SK-N-MC (cell line): ENCODE measurements at places on chromosomes 12 and 14.

DNA sequence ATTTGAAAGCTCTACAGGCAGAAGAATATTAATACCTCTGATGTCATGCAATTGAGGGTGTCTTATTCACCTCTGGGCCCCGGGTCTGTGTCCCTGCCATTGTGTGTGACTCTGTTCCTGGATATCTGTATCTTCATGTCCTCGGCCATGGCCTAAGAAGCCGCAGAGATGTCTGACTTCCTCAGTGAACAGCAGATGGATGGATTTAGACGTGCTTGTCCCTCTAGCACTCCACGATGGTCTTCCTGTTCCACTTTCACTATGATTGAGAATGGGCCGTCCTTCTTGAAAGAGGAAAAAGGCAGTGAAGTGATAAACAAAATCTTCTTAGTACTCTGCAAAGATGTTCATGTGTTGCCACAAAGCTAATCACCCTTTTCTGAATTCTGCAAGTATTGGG lies 217.4 kb downstream of the SLC41A2 start:
- no peak for DNase-seq

- no peak for DNase-seq
Observed at GRCh38 chr12:132393991-132394949, 64.9 kb upstream of the GALNT9 start.

DNA sequence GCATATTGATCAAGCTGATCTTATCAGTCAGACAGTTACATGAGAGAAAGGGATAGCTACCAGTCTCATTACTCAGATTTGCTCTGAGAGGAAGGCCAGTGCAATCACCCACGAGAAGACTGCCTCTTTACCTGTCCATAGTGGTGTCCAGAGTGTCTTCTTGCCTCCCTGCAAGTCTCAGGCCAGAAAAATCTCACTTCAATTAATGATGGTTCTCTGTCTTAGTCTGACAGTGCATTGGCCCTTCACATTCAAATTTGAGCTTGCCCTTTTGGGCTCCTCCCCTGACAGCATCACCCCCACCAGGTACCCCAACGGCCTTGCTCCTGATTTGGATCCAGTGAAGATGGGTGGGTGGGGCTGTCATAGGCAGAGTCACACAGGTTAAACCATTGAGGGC lies at the start of gene AICDA:
AICDA (minus strand) TSS at position 231 of the 400 bp plus-strand sequence; CDS start at position 139, 92 bp downstream.
- no peak for DNase-seq

DNA sequence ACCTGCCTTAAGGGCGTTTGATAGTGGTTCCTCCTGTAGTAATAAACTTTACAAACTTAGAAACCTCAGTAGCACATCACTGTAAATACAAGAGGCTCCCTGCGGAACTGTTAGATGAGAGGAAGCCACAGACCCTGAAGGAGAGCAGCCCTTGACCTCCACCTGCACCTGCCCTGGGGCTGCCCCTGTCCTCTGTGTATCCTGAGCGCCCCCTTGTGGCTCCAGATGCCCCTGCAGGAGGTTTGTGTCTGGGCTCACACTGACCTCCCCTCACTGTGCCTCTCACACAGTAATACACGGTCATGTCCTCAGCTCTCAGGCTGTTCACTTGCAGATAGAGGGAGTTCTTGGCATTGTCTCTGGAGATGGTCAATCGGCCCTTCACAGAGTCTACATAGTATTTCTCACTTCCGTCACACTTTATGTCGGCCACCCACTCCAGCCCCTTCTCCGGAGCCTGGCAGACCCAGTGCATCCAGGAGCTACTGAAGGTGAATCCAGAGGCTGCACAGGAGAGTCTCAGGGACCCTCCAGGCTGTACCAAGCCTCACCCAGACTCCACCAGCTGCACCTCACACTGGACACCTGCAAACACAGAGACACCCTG lies 1059.8 kb downstream of the TMEM121 start:
- DNase-seq = no peak

DNA sequence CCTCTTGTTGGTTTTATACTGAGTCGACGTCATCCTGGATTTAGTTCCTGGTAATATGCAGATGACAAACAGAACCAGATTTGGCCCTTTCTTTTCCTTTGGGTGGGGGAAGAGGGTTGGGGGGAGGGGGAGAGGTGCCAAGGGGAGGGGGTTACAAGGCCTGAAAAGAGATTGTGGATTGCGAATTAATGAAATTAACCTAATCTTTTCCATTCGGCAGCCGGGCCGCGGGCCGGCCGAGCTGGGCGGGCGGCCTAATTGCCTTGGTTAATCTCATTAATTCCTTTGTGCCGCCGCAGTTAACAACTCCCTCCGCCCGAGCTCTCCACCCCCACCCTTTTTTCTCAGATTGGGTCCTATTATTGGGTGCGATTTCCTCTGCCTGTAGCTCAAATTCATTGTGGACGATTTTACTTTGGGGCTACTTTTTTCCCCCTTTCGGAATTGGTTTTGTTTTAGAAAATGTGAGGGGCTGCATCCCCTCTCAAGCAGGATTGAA lies 387 bp upstream of the GSC start:
- no peak for DNase-seq

DNA sequence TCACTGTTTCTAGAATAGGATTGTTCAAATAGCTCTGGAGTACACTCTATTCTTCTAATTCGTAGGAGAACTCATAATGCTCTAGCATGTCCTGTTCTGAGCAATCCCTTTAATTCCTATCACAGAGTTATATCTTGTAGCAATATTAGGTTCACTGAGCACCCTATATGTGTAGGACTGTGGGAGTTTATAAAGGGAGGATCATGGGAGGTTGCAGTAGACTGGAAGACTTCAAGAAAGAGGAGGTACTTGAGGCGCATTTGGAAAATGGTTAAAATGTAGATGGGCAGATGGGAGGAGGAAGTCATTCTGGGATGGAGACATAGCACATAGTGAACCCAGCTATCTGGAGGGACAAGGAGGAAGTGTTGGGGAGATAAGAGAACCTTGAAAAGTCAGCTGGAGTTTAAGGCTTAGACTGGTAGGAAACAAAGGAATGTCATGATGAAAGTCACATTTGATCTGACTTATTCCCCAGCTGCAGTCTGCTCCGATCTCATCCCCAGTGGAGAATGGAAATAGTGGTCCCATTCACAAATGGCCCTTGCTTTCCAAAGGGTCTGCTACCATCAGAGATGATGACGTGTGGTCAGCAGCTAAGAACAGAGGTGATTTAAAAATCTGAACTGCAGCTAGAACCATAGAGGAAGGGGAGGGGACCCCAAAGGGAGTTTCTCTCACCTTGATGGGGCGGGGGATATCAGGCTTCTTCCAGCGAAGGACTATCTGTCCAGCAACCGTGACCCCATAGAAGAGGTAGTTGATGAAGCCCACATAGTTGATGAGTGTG lies 10.1 kb upstream of the CEBPE start:
- DNase-seq = no peak

DNA sequence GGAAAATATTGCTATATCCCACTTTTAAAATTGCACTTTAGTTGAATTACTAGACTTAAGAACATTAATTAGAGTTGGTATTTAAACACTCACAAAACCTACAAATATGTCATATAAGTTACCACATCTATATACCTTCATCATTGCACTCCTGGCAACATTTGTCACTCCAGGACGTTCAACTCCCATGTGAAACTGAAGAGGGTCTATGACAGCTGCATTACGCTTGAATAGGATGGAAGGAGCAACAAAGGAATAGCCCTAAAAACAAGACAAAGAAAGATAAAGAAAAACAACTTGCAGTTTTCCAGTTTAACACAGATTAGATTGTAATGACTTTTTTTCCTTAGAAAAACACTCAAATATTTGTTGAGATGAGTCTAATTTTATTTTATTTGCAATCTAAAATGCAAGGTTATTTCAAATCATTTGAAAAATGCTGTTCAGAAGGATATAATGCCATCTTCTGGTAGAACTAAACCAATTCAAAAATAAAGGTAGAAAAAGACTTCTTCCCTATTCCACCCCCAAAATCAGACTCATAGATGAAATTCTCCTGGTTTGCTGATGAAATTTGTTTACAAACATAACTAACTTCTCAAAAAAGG lies 84.3 kb upstream of the TTC7B start:
- no peak for DNase-seq

DNA sequence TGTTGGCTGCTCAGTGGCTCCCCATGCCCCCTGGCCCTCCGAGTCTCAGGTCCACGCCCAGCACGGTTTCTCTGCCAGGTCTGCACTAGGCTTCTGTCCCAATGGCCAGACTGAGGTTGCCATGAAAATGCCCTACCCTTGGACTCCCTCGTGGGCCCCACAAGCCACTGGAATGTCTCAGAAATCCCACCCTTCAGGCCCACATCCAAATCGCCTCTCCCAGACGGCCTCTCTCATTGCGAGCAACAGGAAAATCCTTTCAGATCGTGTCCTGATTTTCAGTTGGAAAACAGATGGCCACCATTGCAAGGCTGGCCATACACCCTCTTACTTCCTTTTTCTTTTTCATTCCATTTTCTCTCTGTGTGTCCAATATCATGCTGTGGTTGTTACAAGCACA lies 77.3 kb downstream of the IRF2BPL start:
- DNase-seq = no peak

- no peak for DNase-seq
Observed at GRCh38 chr12:28827861-28828260, 321.2 kb upstream of the FAR2 start.

GRCh38 chr12:3004655-3005565 lies 45.7 kb downstream of the TEAD4 start:
- DNase-seq = no peak

DNA sequence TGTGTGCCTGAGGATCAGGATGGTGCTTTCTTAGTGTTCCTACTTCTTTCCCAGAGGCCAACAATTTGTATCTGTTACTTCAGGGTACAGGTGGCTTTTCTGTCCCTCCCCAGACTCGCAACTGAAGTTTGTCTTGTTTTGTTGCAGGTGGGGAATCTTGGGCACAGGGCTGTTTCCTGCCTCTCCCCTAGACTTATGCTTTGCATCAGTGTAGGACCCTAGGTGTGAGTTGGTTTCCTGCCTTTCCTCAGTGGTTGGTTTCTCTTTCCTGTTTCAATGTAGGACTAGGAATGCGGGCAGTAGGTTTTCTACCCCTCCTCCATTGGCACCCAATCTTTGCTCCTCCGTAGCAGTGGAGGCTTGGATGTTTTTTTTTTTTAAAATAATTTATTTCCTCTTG lies 87.0 kb downstream of the TRMT5 start:
- no peak for DNase-seq

DNA sequence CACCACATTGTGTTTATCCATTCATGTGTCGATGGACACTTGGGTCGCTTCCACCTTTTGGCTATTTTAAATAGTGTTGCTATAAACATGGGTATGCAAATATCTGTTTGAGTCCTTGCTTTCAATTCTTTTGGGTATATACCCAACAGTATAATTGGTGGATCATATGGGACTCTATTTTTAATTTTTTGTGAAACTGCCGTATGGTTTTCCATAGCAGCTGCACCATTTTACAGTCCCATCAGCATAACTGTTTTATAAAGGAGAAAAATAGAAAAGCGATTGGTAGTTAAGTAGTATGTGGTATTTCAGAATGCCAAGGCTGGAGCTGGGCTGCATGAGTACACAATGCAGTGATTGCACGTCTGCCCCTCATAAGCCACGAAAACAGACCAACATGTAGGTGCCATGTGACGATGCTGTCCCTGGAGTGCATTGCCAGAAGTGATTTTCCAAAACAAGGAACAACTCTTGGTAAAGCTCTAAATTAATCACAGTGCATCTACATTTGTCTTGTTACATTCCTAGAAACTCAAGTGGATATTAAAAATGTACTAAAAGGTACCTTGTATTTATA lies 83.5 kb downstream of the C12orf75 start:
- no peak for DNase-seq

- no peak for DNase-seq
Observed at GRCh38 chr14:100777366-100777817, 48.5 kb upstream of the MEG3 start.

- no peak for DNase-seq
Observed at GRCh38 chr12:95959107-95959506, 16.0 kb downstream of the AMDHD1 start.

- DNase-seq = no peak
Observed at GRCh38 chr14:76352639-76353281, 23.2 kb upstream of the ESRRB start.
